ENCODE measurements at places on chromosomes 12 and 14.
A peak's percentile ranks its signal among the peaks of the same experiment; 100 is the strongest.

DNA sequence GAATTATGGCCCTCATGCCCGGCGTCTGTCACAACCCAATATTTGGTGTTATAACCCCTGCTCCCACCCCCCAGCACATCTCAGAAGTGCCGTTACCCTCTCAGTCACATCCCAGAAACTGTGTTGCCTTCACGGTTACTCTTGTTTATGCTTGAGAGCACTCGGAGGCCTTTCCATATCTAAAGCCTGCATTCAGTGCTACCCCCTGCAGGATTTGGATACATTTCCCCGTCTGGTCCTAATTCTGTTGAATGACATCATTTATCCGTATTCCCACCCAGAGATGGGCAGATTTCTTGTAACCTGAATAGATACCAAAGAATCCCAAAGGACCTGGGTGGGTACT lies 19.1 kb upstream of the FOS start:
- peaks cover 30% of the 10 kb centered on the region for H3K4me1 ChIP-seq
- no peak for DNase-seq
- peak overlapping the region; percentile 34 for H3K4me3 ChIP-seq
- H3K27me3 ChIP-seq = no peaks in the 10 kb centered on the region
- no peaks in the 10 kb centered on the region for H3K36me3 ChIP-seq

- H3K4me1 ChIP-seq = no peaks in the 10 kb centered on the region
- no peak for DNase-seq
- H3K4me3 ChIP-seq = no peak overlapping the region
- H3K27me3 ChIP-seq = no peaks in the 10 kb centered on the region
- no peaks in the 10 kb centered on the region for H3K36me3 ChIP-seq
These were observed 1.1 kb downstream of the FAM90A1 start for GRCh38 chr12:8226355-8226754.

GRCh38 chr12:67909681-67910080 lies 79.6 kb upstream of the IFNG-AS1 start:
- no peaks in the 10 kb centered on the region for H3K36me3 ChIP-seq

DNA sequence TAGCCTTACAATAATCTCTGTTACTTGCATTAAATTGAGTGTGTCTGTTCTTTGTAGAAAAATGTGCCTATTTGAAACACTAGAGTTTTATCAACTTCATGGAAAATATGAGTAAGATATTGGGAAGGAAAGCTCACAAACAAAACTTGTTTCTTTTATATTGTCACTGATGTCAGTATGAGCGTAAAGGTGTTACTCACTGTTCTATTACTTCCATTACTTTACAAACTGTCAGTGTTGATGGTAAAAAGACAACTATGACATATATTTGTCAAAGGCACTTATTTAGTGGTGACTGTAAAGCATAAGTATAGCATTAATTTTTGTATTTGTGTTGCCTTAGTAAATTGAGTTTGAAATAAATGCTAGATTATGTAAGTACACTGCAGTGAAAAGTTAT lies 193.7 kb upstream of the FLRT2 start:
- DNase-seq = no peak
- H3K4me3 ChIP-seq = no peak overlapping the region
- no peaks in the 10 kb centered on the region for H3K27me3 ChIP-seq
- H3K36me3 ChIP-seq = no peaks in the 10 kb centered on the region
- no peak overlapping the region for H3K27ac ChIP-seq
- H3K4me1 ChIP-seq = no peaks in the 10 kb centered on the region

All from pancreas (tissue), 10 donors.